T-cell (primary cell): ENCODE measurements at places on chromosomes 3 and 15.

DNA sequence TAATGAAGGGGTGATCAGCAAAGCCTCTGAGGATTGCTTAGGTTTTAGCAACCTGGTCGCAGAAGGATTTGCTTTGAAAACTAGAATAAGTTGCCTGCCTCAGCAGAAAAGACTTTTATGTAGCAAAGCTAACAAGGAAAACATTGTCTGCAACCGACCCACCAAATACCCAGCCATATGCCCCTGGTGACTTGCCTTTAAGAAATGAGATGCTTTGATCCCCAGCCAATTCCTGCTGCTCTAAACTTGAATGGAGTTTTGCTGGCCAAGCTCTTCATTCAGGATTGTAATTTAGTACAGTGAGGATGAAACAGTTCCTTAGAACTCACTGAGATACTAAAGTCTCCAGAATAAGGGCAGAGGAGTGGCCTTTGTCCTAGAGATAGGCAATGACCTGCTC, 139.8 kb upstream of the PROK2 start:
- DNase-seq, result no peak

GRCh38 chr3:46948830-46949671, 27.5 kb downstream of the CCDC12 start:
- DNase-seq, result no peak

DNA sequence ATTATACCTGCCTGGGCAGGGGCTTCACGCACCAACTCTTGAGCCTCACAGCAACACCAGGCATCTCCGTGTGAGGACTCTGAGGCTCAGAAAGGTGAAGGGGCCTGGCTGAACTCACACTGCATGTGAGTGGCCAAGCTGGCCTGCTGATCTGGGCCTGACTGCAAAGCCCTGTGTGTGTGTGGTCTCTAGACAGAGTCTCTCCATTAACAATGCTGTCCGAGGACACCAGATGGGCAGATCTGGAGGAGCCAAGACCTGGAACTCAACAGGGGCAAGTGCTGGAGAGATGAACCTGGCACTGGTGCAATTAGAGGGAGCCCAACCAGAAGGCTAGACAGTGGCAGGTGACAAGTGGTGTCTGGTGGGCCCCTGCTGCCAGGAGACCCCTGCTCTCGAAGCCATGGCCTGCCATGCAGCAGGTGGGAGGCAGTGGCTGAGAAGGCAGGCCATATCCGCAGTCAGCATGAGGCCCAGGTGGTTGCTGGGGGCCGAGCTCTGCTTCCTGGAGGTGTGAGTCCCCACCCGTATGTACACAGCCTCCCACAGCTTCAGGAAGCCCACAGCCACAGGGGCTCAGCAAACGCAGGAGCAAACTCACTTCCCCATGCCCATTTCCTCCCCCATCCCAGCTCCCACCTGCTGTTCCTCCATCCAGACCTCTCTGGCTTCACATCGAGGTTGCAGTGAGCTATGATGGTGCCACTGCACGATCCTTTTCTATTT, 39.0 kb downstream of the CYP11A1 start:
- no peak for DNase-seq

GRCh38 chr3:87979527-87979926, 79.3 kb downstream of the CGGBP1 start:
- no peak for DNase-seq

GRCh38 chr15:44243829-44244228, 44.7 kb upstream of the GOLM2 start:
- DNase-seq, result no peak

GRCh38 chr3:128983293-128984069, 10.4 kb downstream of the CFAP92 start:
- DNase-seq, result no peak

DNA sequence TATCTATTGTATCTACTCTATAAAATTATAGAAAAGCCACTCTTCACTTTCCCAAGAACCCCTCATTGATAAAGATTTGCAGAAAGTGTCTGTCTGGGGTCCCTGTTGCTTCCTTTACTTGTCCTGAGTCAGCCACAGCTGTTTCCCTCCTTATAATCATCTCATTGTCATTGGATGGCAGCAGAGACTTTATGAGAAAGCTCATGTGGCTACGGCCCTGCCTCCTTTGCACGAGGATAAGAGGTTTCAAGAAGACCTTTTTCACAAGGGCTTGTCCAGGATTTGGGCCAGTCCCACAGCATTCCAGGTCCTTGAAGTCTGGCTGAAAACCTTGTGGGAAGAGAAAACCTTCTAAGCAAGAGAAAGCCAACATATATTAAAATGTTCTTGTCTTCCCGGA, 41.9 kb upstream of the THBS1 start:
- no peak for DNase-seq

DNA sequence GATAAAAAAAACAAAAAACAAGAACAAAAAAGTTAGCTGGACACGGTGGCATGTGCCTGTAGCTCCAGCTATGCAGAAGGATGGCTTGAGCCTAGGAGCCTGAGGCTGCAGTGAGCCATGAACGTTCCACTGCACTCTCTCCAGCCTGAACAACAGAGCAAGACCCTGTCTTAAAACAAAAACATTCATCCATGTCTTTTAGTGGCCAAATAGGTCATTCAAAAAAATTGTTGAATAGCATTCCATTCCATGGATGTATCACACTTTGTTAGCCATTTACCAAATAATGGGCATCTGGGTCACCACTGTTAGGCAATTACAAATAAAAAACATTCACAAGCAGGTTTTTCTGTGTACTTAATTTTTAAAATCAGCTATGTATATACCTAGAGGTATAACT, 139.7 kb downstream of the STAG1 start:
- DNase-seq, result no peak

GRCh38 chr3:81395739-81396513, 365.5 kb downstream of the GBE1 start:
- no peak for DNase-seq

DNA sequence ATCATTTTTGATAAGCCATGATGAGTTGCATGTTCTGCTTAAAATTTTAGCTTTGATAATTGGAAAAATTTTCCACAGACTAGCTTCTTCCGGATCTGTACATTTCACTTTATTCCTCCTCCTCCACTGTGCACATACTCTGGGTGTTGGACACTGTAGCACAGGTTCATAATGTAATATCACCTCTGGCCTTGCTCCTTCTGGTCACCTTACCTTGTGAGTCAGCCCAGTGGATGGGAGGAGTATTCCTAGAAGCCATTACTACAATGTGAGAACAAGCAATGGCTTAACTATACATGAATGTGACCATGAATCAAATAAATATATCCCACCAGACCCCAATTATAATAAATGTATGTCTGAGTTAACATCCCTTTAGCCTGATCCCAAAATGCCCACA, 6.1 kb upstream of the CDCP1 start:
- no peak for DNase-seq

GRCh38 chr15:36371509-36371908, 207.9 kb upstream of the CDIN1 start:
- no peak for DNase-seq

DNA sequence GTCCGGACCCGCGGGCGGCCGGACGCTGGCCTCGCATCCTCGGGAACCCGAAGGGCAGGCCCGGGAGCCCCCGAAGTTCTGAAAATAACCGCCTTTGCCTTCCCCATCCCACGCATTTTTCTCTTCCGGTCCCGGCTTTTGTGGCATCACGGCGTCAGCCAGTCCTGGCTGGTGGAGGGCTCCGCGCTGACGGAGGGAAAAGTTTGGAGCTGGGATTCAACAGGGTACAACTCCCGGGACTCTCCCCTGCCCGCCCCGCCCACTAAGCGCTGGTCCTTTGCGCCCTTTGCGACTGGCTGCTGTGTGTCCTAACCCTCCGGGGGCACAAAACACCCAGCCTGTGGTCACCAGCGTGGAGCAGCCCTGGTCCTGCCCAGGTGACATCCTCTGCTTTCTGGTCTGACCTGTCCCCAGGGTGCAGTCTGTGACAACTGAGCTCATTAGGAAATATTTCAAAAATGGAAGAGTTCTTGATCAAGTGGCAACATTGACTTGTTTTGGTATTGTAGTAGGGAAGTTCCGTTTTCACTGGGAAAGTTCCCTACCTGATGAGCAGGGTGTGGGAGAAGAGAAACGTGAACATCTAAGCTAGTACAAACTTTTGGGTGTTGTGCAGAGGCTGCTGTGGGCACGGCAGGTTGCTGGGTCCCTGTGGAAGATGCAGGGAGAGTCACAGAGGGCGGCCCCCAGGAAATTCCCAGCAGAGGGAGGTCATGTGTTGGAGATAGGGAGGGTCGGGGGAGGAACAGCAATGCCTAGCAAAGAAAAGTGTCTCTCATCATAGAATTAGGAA, 775 bp downstream of the ARNT2 start:
- DNase-seq, result no peak

DNA sequence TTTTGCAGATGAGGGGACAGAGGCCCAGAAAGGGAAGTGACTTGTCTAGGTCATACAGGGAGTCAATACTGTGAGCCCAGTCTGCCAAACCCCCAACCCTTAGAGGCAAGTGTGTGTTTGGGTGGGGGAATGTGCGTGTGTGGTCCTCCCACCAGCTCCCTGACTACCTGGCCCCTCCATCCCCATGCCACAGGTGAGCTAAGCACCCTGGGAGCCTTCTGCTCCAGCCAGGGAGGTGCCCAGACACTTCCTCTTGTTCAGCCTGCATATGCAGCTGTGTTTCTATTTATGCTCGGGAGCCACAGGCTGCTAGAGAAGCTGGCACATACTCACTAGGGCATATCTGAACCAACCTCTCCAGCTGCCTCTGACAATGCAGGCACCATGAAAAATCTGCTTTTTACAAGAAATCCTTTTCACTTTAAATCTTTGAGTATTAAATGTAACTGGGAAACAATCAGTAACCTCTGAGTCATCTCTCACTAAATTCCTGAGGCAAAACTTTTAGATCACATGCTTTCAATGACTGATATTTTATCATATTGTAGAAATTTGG, 20.7 kb downstream of the TBC1D2B start:
- DNase-seq, result no peak

GRCh38 chr3:46221391-46221790, 13.3 kb upstream of the CCR1 start:
- DNase-seq, result no peak

GRCh38 chr15:44598892-44599291, 61.9 kb downstream of the EIF3J start:
- no peak for DNase-seq

- no peak for DNase-seq
Measured at GRCh38 chr15:88874684-88875083, 20.7 kb downstream of the HAPLN3 start.
